Small intestine (tissue), 16 donors: ENCODE measurements at places on chromosomes 12 and 14. TPM values are rescaled to one million over a fixed set of nuclear protein-coding genes. Genes with fewer than 3 reads are reported as not detected.

The NPAS3 gene
- polyA plus RNA-seq, result 0.30 TPM

DNA sequence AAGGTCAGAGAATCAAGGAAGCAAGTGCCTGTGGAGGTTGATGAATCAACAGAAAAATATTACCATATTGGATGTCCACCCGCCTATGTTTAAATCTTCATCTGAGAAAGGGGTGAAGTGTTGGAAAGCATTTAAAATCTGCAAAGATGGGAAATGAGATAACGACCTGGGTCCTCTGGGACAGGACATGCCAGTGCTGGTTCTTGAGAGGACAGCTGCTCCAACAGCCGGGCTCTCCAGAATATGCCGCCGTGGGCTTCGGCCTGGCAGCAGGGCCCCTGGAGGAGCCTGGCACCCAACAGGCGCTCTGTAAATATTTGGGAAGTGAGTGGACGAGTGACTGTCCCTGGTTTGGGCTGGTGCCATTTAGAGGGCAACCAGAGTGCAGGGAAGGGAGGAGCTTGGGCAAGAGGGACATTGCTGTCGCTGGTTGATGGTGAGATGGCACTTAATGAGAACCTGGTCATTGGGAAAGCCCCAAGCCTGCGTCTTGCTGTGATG lies 129.9 kb downstream of the KCNA5 start:
- H3K36me3 ChIP-seq, result no peaks in the 10 kb centered on the region
- H3K4me3 ChIP-seq, result no peak overlapping the region
- no peak for DNase-seq

The TMEM132C gene
- 0.27 TPM for polyA plus RNA-seq

The SERPINA12 gene
- polyA plus RNA-seq, result 0.67 TPM

GRCh38 chr14:92199763-92200162 lies 78.0 kb downstream of the CPSF2 start:
- H3K4me3 ChIP-seq, result no peak overlapping the region
- H3K27ac ChIP-seq, result no peak overlapping the region
- peaks cover 11% of the 10 kb centered on the region for H3K27me3 ChIP-seq
- no peak for DNase-seq
- H3K4me1 ChIP-seq, result no peaks in the 10 kb centered on the region
- no peaks in the 10 kb centered on the region for H3K36me3 ChIP-seq

DNA sequence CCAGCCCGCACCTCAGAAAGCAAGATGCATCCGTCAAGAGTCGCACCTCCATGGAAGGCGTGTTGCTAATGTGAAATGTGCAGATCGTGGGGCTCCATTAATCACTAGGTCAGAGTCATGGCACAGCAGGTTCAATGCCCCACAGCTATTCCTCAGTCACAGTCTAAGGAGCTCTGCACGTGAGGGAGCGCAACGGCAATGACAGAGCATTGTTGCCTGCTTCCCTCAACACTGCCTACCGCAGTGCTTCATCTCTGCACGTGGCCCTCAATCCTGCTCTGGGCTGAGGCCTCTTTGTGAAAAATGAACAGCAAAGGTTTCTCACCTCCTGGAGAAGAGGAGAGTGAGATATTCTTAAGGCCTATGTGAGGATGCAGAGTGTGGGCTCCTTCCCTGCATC lies 995.2 kb upstream of the TMEM132C start:
- H3K27me3 ChIP-seq, result no peaks in the 10 kb centered on the region
- H3K36me3 ChIP-seq, result no peaks in the 10 kb centered on the region
- no peak for DNase-seq

- no peak overlapping the region for H3K27ac ChIP-seq
- H3K36me3 ChIP-seq, result no peaks in the 10 kb centered on the region
- H3K4me3 ChIP-seq, result no peak overlapping the region
- DNase-seq, result no peak
- no peaks in the 10 kb centered on the region for H3K4me1 ChIP-seq
- no peaks in the 10 kb centered on the region for H3K27me3 ChIP-seq
Observed at GRCh38 chr12:9335867-9336266, 127.7 kb upstream of the PZP start.

- no peak overlapping the region for H3K27ac ChIP-seq
- H3K4me1 ChIP-seq, result no peaks in the 10 kb centered on the region
Observed at GRCh38 chr14:89405712-89406111, 11.3 kb downstream of the FOXN3 start.

GRCh38 chr14:58108717-58109116 lies 43.3 kb downstream of the ARMH4 start:
- no peaks in the 10 kb centered on the region for H3K36me3 ChIP-seq
- H3K4me3 ChIP-seq, result no peak overlapping the region
- no peaks in the 10 kb centered on the region for H3K27me3 ChIP-seq
- H3K4me1 ChIP-seq, result no peaks in the 10 kb centered on the region
- no peak for DNase-seq
- H3K27ac ChIP-seq, result no peak overlapping the region
